ENCODE measurements at places on chromosomes 13 and 19.

DNA sequence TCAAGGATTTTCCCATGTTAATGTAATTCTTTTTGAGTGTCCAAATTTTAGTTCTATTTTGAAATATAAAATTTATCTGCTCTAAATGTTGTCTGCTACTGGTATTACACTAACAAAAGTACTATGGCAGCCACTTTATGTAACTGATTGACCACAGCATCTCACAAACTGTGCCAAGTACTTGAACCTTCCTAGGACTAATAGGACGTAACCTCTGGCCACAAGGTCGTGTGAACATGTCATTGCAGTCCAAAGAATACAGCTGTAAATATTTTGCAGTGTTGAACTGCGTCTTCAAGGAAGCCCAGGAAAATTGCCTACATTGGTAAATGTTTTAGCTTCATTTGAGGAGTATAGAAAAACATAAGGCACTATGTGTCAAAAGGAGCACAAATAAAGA is 1.9 kb downstream of the KCTD4 start:
- no peak for DNase-seq

GRCh38 chr19:14821937-14822336 is 13.0 kb downstream of the OR7A5 start:
- no peak for DNase-seq

DNA sequence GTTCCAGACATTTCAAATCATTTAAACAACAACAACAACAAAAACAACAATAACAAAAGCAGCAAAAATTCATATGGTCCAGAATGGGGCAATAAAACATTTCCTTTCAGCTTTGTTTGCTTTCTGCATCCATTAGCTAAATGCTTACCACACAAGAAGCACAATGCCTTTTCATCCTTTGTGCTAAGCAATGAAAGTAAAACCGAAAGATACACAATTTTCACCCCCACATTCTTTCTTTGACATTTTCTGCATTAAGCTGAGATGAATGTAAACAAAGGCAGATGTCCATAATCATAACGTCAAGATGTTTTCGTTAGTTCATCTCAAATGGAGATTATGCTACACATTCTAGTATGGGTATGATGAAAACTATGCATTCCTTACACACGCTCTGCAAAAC is 568.5 kb downstream of the SLITRK6 start:
- no peak for DNase-seq

GRCh38 chr13:91537376-91537775 is 139.0 kb downstream of the GPC5 start:
- DNase-seq = no peak

GRCh38 chr13:109900320-109900719 is 113.9 kb upstream of the IRS2 start:
- DNase-seq = no peak

GRCh38 chr13:46126056-46126455 is 21.2 kb upstream of the CPB2 start:
- DNase-seq = no peak

DNA sequence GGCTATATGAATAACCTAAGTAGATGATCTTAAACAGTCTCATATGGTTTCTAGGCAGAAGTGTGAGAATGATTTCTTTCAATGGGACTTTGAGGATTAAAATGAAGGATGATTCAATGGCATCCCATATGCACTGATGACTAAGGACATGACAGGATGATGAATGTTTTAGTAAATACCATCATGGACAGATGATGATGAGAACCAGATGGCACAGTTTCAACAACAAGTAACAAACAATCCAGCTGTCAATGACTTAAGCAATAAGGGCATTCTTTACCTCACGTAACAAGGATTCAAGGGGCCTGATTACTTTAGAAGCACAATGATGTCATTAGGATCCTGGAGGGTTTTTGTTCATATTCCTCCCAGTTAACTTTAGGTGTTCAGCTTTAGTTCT is 2678.4 kb downstream of the PCDH9 start:
- no peak for DNase-seq

DNA sequence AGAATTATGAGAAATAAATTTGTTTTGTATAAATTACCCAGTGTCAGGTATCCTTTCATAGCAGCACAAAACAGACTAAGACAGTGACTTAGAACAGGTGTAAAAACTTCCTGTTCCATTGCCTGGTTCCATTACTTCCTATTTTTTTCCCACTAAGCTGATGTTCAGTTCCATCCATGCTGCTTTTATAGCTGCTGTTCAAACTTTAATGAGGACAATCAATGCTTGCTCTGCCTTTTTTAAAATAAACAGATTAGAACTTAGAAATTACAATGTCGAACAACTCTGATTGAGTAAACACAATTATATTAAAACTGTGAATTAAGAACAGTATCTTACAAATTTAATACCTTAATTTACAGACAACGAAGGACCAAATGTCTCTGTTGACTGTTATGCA is 818.9 kb downstream of the OLFM4 start:
- no peak for DNase-seq

- DNase-seq = no peak
Observed at GRCh38 chr13:63501702-63502101, 2086.1 kb upstream of the PCDH20 start.

- no peak for DNase-seq
Observed at GRCh38 chr13:44453069-44453468, 79.4 kb downstream of the SERP2 start.

GRCh38 chr19:57719901-57720519 is 7.4 kb downstream of the ZNF671 start:
- DNase-seq = no peak

GRCh38 chr13:44118881-44119280 is 239.2 kb downstream of the LACC1 start:
- no peak for DNase-seq

GRCh38 chr19:57682226-57682766 is 519 bp downstream of the ZNF551 start:
- DNase-seq = no peak

DNA sequence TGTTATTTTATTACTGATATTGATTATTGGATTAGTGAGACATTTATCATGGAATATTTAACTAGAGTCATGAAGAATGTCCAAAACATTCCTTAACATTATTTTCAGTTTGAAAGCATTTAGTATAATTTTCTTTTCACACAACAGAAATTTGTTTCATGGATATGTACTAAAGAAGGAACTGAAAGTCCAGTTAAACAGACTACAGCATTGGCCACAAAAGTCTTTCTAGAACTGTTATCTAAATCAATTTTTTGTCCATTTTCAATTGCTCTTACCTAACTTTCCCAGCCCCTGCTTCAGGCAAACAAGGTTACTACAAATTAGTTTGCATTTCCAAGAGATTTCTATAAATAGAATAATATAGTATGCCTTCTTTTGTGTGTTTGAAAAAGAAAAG is 1018.0 kb upstream of the PCDH20 start:
- no peak for DNase-seq

GRCh38 chr19:43723588-43723987 is 7.7 kb downstream of the IRGC start:
- DNase-seq = no peak

DNA sequence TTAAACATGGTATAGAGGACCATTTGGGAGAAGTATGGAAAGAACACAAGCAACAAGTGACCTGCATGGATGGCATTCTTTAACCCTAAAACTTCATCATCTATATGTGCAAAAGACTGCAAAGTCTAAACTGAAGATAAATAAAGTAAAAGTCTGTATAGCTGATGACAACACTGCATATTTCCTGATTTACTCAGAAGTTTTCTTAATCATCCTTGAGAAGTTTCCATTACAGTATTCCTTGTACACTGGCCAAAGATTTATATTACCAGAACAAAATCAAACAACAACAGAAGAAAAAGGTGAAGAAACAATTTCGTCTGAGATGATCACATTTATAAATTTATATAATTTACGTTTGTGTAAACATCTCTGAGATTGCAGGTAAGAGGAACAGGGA is 805.7 kb downstream of the PCDH9 start:
- DNase-seq = no peak

GRCh38 chr19:17095141-17095919 is 19.8 kb downstream of the MYO9B start:
- peak; percentile 69 for DNase-seq

GRCh38 chr19:30565636-30566035 is 193.5 kb downstream of the ZNF536 start:
- no peak for DNase-seq

GRCh38 chr13:44207476-44207875 is 166.1 kb upstream of the SERP2 start:
- no peak for DNase-seq

GRCh38 chr19:6023085-6023682 is 45.2 kb upstream of the RANBP3 start:
- DNase-seq = no peak

GRCh38 chr19:34482380-34483250 is 1.1 kb downstream of the WTIP start:
- DNase-seq = no peak

DNA sequence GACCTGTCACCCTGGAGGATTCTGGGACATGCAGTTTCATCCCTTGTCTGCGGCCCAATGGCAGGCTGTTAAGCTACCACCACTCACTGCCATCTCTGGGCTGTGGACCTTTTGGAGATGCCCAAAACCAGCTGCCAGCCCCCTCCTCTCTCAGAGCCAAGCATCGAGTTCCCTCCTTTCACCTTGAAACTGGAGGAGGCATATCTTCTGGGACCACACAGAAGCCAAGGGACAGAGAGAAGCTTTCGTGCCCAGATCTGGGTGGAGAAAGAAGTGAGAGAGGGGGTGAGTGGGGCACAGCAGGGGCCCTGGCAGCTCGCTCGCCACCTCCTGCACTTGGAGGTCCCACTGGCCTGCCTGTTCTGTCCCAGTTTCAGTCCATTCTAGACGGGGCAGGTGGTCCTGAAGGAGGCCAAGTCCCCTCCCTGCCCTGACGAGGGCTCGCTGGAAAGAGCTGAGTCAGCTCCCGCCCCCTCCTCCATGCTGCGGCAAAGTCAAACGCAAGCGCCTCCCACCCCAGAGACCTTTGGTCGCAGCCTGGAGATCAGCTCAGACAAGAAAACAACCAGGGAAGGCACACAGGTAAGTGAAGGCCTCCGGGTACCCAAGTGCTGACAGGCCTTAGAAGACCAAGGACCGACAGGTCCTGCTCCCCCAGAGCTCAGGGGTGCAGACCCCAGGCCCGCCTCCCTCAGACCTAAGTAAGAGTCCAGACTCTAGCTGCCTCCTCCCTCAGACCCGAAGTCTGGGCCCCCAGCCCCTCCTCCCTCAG is 3.8 kb downstream of the BCAT2 start:
- no peak for DNase-seq

DNA sequence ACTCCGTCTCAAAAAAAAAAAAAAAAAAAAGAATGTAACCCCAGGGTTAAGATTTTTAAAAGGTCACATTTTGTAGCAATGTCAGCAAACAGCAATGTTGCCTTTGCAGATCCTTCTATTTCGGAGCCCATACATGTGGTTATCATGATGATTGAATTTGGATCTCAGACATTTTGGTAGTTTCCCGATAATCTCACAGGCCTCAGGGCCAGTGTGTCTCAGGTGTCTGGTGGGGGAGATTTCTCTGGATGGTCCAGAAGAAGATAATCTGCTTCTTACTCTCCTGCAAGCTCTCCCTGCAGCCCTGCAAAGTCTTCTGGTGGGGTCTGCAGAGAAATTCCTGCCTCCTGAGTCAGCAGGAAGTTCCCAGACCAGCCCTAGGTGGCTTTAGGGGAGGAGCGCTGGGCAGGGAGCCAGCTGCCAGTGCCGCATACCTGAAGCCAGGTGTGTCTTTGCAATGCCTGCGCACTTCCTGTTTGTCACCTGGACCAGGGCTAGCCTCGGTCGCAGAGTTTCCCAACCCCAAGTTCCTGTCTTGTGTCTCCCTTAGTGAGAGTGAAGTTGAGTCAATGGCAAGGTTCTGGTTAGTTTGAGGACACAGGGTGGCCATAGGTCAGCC is 1.4 kb downstream of the SH2D3A start:
- DNase-seq = no peak

DNA sequence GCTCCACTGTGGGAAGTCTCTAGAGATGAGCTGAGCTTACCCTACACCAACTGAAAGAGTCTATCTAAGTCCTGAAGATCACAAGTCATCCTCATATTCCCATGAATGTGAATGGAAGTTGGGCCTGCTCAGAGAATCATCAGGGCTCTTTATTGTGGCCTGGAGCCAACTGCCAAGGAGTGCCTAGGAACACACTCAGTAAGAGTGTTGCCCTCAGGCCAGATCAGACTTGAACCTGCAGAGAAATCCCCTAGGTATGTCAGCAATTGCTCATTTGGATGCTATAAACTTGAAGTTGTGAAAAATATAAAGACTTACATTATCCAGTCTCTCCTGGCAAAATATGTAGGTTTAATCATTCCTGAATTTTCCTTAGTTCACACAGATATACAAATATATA is 1070.2 kb downstream of the EFNB2 start:
- no peak for DNase-seq

GRCh38 chr19:7391218-7391670 is 42.5 kb downstream of the ARHGEF18 start:
- DNase-seq = no peak

DNA sequence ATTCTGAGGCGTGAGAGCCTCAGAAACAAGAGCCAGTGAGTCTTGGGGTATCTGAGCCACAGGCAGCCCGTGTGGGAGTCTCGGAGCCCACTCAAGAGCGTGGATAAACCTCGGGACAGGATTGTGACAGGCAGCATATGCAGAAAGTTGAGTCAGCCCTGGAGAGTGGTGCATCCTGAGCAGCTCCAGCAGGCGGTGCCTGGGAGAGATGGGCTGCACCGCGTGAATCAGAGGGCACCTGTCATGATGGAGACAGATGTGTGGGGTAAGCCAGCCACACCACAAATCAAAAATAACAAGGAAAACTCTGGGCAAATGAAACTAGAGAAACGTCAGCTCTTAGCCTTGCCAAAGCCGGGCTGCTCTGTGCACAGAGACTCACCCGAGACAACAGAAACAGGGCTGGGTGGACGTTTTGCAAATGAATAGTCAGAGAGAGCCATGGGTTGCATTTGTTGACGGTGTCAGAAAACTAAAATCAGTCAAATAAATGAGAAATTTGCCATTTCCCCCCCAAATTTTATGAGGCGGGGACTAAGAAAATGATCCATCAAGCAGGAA is 30.0 kb upstream of the POP4 start:
- DNase-seq = no peak

- no peak for DNase-seq
Observed at GRCh38 chr13:97224544-97225300, 2.6 kb downstream of the MBNL2 start.

DNA sequence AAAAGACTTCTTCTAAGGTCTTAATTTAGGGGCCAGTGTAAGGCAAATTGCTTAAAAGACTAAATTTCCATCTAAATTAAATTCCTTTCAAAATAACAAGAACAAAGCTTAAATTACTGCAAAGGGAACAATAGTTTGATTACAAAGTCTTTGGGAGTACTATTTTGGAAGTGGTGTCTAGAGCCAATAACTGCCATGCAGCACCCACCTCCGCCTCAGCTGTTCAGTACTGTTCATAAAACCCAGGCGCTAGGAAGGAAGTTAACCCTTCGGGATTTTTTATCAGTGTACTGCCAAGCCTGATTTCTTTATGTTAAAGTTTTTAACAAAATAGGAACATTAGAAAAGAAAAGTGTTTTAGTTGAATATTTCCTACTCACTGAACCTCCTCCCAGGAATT is 210.1 kb downstream of the LIG4 start:
- DNase-seq = no peak

- peak; percentile 41 for DNase-seq
Observed at GRCh38 chr19:28884786-28885476, 328.0 kb downstream of the UQCRFS1 start.

GRCh38 chr19:28405346-28405742 is 807.6 kb downstream of the UQCRFS1 start:
- no peak for DNase-seq

Measured in left ventricle myocardium inferior (tissue), 1 donor.